ENCODE measurements at places on chromosomes 11 and 22.

GRCh38 chr11:581342-581741 is 5.1 kb downstream of the PHRF1 start:
- DNase-seq, result no peak
- peaks cover 38% of the 10 kb centered on the region for H3K36me3 ChIP-seq
- no peak overlapping the region for H3K27ac ChIP-seq
- no peak overlapping the region for H3K4me3 ChIP-seq
- no peaks in the 10 kb centered on the region for H3K27me3 ChIP-seq

- peaks cover 46% of the 10 kb centered on the region for H3K36me3 ChIP-seq
- no peak overlapping the region for H3K4me3 ChIP-seq
- peaks cover 25% of the 10 kb centered on the region for H3K4me1 ChIP-seq
- H3K27ac ChIP-seq, result no peak overlapping the region
Observed at GRCh38 chr22:31628362-31628761, 33.7 kb downstream of the PISD start.

GRCh38 chr11:27468209-27468994 is 4.2 kb downstream of the LGR4 start:
- peak overlapping the region; percentile 96 for H3K27ac ChIP-seq
- peaks cover 45% of the 10 kb centered on the region for H3K36me3 ChIP-seq
- no peaks in the 10 kb centered on the region for H3K27me3 ChIP-seq
- no peak for DNase-seq

DNA sequence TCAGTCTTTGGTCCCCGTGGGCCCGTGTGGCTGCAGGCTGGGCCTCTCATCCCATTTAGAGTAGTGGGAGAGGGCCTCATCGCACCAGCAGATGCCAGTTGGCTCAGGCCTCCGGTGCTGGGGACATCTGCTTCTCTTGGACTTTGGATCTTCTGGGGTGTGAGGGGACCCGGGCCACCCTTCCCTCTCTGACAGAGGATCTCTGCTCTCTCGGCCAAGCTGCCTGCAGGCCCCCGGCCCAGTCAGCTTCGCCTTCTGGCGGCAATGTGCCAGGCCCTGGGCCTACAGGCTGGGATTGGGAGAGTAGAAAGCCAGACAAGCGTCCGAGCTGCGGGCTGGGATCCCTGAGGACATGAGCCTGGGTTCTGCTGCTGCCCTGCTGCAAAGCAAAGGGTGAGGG is 15.0 kb upstream of the FGF3 start:
- H3K4me1 ChIP-seq, result peaks cover under 1% of the 10 kb centered on the region
- no peak overlapping the region for H3K4me3 ChIP-seq

DNA sequence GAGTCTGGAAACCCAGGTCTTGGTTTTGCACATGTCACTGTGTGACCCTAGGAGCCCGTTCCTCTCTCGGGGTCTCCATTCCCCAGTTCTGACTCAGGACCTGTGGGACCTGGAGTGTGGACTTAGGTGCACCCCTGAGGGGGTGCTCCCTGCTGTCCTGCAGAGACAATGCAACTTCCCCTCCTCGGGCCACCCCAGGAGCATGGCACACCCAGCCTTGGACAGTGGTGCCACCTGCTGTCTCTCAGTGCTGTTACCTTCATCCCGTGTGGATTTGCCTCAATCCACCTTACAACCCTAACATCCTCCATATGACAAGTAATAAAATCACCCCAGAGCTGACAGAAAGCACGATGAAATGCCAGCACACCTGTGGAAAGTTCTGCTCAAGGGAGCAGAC is 27.5 kb upstream of the CRYBB3 start:
- peaks cover 26% of the 10 kb centered on the region for H3K36me3 ChIP-seq
- no peak overlapping the region for H3K4me3 ChIP-seq
- H3K4me1 ChIP-seq, result peaks cover 26% of the 10 kb centered on the region

DNA sequence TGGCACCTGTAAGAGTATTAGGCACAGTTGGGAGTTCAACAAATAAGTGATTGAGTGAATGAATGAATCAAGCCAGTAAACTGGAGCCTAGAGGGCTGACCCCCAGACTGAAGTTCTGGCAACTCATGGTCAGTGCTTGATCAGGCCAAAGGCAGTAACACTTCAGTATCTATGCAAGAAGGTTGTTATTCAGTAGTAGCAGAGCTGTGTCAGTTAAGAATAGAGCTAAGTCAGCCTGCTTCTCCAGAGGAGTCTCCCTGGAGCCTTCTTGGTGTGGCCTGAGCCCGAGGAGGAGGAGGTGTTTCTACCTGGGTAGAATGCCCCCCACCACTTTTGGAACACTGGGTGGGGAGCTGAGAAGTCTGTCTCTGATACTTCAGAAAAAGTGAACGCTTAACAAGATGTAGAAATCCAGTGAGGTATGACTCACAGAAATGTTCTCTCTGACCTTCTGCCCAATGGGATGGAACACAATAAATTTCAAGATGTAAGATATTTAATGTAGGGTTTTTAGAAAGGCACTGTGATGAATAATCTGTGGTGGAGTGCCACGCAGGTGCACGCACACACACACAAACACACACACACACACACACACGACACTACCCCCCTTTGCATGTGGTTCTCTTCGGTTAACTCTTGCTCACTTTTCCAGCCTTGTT is 219.9 kb downstream of the HIPK3 start:
- H3K4me3 ChIP-seq, result no peak overlapping the region
- no peak overlapping the region for H3K27ac ChIP-seq
- H3K4me1 ChIP-seq, result no peaks in the 10 kb centered on the region
- no peak for DNase-seq
- no peaks in the 10 kb centered on the region for H3K27me3 ChIP-seq

DNA sequence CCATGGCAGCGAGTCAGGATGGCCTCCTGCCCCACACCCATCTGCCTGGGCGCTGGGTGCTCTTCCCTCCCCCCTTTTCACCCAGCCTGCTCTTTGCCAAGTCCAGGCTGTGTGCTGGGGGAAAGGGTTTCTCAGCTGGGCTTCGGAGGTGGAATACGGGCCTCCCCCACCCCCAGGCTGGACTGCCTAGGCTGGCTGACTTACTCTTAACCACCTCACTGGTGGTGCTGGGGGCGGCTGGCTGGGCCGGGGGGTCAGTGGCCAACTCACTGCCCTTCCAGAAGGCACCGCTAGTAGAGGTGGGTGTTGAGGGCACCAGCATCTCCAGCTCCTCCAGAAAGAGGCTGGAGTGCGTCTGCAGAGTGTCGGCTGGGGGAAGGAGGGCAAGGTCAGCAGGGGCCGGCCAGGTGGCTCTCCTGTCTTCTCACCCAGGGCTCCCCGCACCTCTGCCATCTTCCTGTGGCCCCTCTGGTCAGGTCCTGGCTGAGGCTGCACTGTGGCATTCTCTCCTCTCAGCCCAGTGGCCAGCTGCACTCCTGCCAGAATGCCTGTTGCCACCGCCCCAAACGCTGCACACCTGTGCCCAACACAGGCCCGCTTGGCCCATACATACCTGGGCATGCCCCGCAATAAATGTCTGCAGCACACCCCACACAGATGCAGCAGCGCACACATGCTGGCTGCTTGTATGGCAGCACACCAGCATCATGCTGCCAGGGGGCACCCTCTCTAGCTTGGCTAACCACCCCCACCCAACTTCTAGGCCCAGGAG is 9.7 kb downstream of the PITPNM1 start:
- H3K4me1 ChIP-seq, result no peaks in the 10 kb centered on the region
- no peaks in the 10 kb centered on the region for H3K27me3 ChIP-seq
- H3K4me3 ChIP-seq, result no peak overlapping the region

- no peak overlapping the region for H3K4me3 ChIP-seq
- H3K36me3 ChIP-seq, result peaks cover 38% of the 10 kb centered on the region
- H3K4me1 ChIP-seq, result no peaks in the 10 kb centered on the region
- H3K27ac ChIP-seq, result no peak overlapping the region
Observed at GRCh38 chr22:45757068-45757467, 85.4 kb downstream of the ATXN10 start.

GRCh38 chr11:69508974-69509373 is 27.5 kb downstream of the LINC01488 start:
- no peaks in the 10 kb centered on the region for H3K27me3 ChIP-seq
- no peak overlapping the region for H3K4me3 ChIP-seq
- DNase-seq, result no peak
- no peak overlapping the region for H3K27ac ChIP-seq
- H3K36me3 ChIP-seq, result no peaks in the 10 kb centered on the region

DNA sequence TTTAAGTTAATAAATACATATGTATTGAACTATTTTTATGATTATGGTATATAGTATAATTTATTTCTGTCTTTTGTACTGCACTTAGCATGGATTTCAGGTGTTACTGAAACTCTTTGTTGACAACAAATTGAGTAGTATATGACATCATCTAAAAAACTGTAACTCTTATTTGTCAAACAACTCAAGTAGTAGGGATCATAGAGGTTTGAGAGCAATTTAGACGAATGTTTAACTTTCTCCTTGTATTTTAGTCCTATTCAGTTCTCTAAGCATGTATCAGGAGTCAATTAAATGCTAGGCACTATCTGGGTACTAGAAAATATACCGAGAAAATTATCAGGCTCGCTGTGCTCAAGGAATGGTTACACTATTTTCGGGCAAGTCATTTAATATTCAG is 595.2 kb downstream of the METTL15 start:
- no peaks in the 10 kb centered on the region for H3K27me3 ChIP-seq
- peak overlapping the region; percentile 94 for H3K27ac ChIP-seq
- no peak for DNase-seq
- H3K36me3 ChIP-seq, result peaks cover 9% of the 10 kb centered on the region

DNA sequence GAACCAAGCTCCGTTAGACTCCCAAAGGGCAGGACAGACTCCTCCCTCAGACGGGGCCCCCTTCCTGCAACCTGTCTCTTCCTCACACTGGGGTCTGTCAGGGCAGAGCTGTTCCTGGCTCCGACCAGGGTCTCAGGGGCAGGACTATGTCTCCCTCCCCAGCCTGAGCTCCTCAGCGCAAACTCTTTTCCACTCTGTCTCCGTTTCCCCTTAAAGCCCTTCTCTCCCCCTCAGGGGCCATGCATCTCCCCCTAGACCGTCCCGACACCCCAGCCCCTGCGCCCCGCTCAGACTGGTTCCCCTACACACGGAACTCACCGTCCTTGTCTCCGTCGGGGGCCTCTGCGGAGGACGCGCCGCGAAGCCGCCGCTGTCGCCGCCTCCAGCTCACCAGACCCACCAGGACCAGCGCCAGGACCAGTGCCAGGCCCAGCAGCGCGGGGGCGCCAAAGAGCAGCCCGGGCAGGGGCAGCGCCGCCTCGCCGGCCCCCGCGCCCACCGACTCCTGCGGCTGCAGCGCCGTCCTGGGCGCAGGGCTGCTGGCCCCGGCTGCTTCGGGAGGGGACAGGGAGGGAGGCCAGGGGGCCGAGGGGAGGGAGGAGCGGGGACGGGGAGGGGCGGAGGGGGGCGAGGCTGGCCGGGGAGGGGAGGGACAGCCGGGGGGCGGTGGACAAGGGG is 684 bp downstream of the TNFRSF13C start:
- H3K4me1 ChIP-seq, result peaks cover 7% of the 10 kb centered on the region
- peaks cover 53% of the 10 kb centered on the region for H3K27me3 ChIP-seq
- H3K27ac ChIP-seq, result no peak overlapping the region
- peak; percentile 89 for DNase-seq
- peaks cover 40% of the 10 kb centered on the region for H3K36me3 ChIP-seq
- H3K4me3 ChIP-seq, result peak overlapping the region; percentile 75

- no peaks in the 10 kb centered on the region for H3K4me1 ChIP-seq
- no peak for DNase-seq
- no peak overlapping the region for H3K4me3 ChIP-seq
- H3K36me3 ChIP-seq, result no peaks in the 10 kb centered on the region
- no peak overlapping the region for H3K27ac ChIP-seq
Observed at GRCh38 chr11:131370901-131371790, 731 bp downstream of the NTM start.

DNA sequence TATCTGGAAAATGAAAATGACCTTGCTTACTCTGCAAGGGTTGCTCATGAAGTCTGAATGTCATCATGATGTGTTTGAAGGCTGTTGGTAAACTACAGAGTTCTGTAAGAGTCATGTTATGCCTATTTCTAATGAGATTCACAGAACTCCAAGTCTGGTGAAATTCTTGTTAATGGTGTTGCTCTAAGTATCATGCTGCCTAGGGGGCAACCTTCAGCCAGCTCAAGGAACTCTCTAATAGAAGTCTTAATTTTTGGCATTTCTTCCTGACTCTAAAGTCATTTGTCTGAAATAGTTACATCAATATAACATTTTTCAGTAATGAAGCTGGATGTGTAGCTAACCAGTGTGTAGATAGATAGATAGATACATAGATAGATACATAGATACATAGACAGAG is 302.8 kb downstream of the FAT3 start:
- no peak overlapping the region for H3K4me3 ChIP-seq
- DNase-seq, result no peak
- H3K4me1 ChIP-seq, result no peaks in the 10 kb centered on the region
- no peak overlapping the region for H3K27ac ChIP-seq
- no peaks in the 10 kb centered on the region for H3K27me3 ChIP-seq

DNA sequence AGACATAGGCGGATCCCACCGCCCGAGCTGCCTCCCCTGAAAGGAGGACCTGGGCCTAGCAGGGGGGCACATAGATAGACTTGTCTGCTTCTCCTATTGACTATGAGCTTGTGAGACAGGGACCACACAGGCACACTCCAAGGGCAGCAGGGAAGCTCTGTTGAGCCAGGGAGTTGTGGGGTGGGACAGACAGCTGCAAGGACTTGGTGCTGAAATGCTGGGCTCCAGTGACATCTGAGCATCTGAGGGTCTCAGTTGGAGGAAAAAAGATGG is 53.4 kb upstream of the ANO1 start:
- DNase-seq, result no peak
- no peaks in the 10 kb centered on the region for H3K36me3 ChIP-seq
- H3K4me1 ChIP-seq, result peaks cover 10% of the 10 kb centered on the region
- H3K4me3 ChIP-seq, result no peak overlapping the region
- H3K27ac ChIP-seq, result no peak overlapping the region

DNA sequence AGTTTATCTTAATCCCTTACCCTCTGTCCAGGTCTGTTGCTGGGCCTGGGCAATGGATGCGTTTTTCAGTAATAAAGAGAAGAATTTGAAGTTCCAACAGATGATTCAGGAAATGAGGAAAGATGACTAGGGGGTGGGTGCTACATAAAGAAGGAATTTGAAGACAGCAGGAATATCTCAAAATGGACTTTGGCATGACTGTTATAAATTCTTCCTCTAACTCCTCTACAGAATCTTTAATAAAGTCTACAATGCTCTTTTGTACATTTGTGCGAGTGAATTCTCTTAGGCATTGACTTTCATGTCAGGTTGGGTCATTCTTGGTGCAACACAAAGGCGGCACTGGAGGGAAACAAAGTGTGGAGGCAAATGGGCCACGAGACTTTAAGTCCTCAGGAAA is 35.1 kb upstream of the PRSS23 start:
- no peak overlapping the region for H3K4me3 ChIP-seq
- H3K4me1 ChIP-seq, result no peaks in the 10 kb centered on the region
- no peaks in the 10 kb centered on the region for H3K27me3 ChIP-seq

- no peak overlapping the region for H3K27ac ChIP-seq
- no peak overlapping the region for H3K4me3 ChIP-seq
- H3K36me3 ChIP-seq, result no peaks in the 10 kb centered on the region
- DNase-seq, result peak; percentile 34
- no peaks in the 10 kb centered on the region for H3K4me1 ChIP-seq
Observed at GRCh38 chr11:107598225-107599139, 7.5 kb downstream of the ELMOD1 start.

- H3K27ac ChIP-seq, result peak overlapping the region; percentile 75
Observed at GRCh38 chr11:829847-830294, 2.2 kb downstream of the CRACR2B start.

GRCh38 chr22:24471570-24471969 is 23.6 kb upstream of the UPB1 start:
- H3K4me3 ChIP-seq, result no peak overlapping the region
- no peak overlapping the region for H3K27ac ChIP-seq
- peaks cover 4% of the 10 kb centered on the region for H3K36me3 ChIP-seq
- H3K27me3 ChIP-seq, result no peaks in the 10 kb centered on the region

Measured in Calu3 (cell line).